ENCODE measurements at places on chromosomes 2 and 18.

- no peak for DNase-seq
Observed at GRCh38 chr2:48450256-48450655, 79.7 kb upstream of the STON1 start.

- no peak for DNase-seq
Observed at GRCh38 chr2:124995185-124995912, 970.3 kb downstream of the CNTNAP5 start.

DNA sequence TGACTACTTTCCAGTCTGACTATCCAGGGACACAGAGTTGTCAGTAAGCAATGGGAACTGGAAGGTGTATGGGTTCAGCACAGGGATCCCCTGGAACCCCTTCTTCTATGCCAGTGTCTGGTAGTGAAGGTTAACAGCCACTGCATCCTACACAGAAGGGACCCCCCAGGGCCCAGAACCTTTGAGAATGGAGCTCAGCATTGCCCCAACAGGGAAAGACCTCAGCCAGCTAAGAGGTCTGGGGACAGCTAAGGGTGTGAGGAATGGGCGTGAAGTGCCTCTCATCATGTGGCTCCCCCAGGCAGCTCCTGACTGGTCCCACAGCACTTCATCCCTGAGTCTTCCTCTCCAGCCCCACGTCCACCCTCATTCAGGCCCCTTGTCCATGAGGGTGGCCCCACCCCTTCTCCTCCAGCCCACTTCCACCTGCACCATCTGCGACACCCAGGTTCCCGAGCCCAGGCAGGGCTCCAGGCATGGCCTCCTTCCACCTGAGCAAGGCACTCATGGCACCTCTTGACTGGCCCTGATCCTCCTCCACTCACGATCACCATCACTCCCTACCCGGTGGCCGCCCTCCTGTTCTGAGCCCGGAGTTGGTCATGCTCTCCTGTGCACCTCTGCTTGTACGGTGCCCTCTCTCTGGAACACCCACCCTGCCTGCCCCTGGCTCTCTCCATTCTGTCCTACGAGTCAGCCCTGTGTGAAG is 77.1 kb downstream of the SFXN5 start:
- DNase-seq: no peak

DNA sequence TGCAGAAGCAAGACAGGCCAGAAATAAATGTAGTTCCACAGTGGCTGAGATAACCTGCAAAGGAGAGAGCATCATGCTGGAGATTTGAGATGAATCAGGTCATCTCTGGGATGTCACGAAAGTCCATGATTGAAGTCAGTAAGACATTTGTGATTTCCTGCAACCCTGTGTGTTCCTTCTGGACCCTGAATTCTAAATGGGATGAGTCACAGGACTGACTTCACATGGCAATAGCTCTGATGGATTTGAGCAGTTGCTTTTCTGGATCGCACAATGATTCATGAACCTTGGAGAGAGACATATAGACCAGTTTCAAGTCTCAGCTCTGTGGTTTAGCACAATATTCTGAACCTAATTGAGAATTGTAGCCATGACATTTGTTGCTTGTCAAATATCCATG is 102.9 kb downstream of the TSN start:
- DNase-seq: no peak

GRCh38 chr2:136121204-136121910 is 3.4 kb upstream of the CXCR4 start:
- no peak for DNase-seq

GRCh38 chr2:225104971-225105370 is 62.7 kb upstream of the DOCK10 start:
- DNase-seq: no peak

GRCh38 chr18:3120356-3120755 is 99.4 kb downstream of the MYOM1 start:
- DNase-seq: no peak

DNA sequence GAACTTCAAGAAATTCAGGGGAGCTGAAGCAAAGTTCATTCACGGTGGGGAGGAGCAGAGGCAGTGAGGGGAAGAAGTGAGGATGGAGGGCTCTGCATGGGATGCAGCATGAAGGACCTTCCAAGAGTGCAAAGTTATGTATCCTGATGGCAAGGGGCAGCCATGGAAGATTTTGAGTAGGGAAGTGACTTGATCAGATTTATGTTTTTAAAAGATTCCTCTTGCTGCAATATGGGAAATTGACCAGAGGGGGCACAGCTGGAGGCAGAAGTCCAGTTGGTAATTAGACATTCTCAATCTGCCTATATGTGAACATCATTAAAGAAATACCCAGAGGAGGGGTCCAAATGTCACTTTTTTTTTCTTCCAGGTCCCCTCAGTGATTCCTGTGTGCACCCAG is 21.5 kb upstream of the ANXA4 start:
- no peak for DNase-seq

GRCh38 chr2:231172025-231172424 is 26.4 kb upstream of the ARMC9 start:
- DNase-seq: no peak

DNA sequence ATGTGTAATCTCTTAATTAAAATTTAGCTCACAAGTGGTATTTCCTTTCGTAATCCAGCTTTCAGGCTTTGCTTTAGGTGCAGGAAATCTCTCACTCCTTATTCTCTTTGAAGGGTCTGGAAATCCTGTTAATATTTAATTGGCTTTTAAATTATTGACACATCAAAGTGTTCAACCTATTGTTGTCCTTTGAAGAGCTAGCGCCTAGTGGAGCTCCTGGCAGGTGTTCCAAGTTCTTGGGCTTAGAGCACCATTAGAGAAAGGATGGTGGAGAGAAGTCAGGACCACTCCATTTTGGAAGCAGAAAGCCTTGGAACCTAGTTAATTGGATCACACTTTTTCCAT is 92.4 kb downstream of the CABLES1 start:
- no peak for DNase-seq

DNA sequence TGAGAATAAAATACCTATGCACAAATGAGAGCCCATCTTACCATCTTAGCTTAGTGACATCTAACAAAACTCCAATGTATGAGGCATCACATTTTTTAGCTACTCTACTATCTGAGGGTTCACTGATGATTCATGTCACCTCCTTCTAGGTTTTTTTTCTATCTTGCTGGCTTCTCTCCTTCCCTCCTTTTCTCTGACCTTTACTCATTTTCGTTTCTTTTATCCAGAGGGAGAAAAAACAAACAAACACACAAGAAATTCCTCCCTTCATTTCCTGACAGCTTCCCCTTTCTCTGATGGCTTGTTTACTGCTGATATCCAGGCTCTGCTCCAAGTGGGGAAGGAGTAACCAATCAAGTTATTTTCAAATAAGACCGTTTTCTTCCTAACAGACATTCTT is 115.1 kb downstream of the UBE2E3 start:
- no peak for DNase-seq

DNA sequence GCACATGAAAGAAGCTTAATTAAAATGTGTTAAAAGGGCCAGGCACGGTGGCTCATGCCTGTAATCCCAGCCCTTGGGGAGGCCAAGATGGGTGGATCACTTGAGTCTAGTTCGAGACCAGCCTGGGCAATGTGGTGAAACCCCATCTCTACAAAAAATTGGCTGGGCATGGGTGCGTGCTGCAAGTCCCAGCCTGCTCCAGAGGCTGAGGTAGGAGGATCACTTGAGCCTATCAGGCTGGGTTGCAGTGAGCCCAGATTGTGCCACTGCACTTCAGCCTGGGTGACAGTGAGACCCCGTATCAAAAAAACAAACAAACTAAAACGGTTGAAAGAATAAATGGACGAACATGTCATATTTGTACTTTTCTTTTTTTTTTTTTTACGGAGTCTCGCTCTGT is 26.0 kb downstream of the REL start:
- DNase-seq: no peak

GRCh38 chr2:70010576-70011111 is 49.2 kb upstream of the ASPRV1 start:
- DNase-seq: no peak

DNA sequence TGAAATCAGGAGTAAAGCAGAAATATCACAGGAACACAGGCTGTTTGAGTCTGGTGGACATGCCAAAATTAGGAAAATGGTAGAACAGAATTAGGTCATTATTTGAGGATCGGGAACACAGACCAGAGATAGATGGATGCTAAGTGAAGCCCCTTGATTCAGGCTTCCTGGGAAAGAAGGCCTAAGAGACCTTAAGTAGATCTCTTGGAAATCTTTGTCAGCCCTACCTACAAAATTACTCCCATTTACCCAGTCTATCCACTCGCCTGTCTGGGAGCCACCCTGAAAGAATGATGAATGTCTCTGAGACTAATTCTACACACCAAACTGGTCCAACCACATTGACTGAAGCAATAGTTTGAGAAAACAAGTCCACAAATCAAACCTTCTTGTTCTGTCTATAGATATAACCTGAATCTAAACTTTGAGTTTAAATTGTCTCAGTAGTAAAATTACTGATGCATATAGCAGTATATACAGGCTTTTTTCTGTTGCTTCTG is 36.6 kb upstream of the TANK start:
- DNase-seq: no peak

- DNase-seq: no peak
Observed at GRCh38 chr2:38898256-38898655, 8.6 kb downstream of the ARHGEF33 start.

- no peak for DNase-seq
Observed at GRCh38 chr2:80529466-80530165, 225.1 kb upstream of the LRRTM1 start.

DNA sequence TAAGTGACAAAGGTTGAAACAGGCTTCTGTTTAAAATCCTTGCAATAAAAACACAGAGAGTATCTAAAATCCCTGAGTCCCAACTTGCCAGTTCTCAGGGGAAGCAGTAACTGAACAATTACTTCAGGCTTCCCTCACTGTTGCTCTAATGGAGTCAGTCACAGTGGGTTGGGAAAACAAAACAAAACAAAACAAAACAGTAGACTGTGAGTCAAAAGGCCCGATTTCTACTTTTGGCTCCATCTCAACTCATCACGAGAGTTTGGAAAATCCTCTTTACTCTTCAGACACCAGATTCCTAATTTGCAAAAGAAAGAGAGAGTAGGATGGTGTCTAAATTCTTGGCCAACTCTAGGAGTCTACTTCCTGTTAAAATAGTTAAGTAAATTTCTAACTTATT is 1.1 kb downstream of the FSHR start:
- no peak for DNase-seq

GRCh38 chr2:48873666-48874065 is 118.1 kb upstream of the LHCGR start:
- DNase-seq: no peak

DNA sequence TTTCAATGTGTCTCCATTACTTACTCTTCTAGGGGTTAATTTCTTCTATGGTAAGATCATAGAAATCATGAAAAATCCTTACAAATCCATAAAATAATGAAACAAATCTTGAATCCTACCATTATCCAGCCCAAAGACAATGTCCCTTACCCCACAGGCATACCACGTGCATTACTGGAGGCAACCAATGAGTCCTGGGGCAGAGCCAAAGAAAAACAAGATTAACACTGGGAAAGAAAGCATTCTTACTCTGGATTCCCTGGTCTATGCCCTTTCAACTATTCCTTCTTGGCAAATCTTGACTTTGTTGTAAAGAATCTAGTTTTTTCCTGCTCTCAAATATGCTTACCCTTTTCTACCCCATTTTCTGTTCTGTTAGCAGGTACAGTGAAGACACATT is 3.1 kb upstream of the GALNT1 start:
- DNase-seq: no peak

DNA sequence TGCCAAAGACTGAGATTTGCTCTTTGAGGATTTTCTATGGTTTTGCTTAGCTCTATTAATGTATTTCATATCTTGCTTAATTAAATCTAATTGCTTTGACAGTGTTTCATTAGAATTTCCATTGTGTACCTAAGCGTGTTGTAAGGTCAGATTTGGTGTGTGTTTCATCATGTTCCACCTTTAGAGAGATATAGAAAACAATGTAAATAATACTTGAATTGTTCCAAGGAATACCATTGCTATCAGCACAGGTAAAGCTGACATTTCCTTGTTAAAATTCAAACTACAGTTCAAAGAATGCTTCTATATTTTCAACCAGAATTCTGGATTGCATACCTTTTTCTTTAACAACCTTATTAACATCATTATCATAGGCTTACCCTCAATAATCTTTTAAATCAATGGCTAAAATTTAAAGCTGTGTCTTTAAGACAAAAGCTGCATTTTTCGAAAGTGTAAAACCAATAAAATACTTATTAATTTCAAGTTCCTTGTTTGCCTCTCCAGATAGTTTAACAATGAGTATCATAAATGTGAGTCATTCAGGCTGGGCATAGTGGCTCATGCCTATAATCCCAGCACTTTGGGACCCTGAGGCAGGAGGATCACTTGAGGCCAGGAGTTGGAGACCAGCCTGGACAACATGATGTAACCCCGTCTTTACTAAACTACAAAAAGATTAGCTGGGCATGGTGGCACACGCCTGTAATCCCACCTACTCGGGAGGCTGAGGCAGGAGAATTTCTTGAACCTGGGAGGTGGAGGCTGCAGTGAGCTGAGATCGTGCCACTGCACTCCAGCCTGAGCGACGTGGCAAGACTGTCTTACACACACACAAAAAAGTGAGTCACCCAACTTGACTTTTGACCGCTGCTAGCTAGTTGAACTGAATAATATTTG is 188.0 kb upstream of the PKDCC start:
- no peak for DNase-seq

DNA sequence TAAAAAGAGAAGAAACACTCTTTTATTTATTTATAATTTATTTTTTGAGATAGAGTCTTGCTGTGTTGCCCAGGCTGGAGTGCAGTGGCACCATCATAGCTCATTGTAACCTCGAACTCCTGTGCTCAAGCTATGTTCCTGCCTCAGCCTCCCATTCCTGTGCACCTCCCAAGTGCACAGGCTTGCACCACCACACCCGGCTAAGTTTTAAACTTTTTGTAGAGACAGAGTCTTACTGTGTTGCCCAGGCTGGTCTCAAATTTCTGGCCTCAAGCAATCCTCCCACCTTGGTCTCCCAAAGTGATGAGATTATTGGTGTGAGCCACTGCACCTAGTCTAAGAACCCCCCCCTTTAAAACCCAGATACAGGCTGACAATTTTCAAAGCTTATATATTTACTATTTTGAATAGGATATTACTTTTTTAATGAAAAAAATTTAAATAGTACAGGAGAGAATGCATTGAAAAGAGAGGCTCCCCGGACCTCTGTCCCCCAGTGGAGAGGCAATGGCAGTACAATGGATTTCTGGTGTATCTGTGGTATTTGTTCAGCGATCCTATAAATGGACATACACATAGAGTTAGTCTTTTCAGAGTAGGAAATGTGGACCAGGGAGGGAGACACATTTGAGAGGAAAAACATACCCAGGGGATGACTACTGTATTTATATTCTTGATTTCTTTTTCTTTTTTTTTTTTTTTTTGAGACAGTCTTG is 48.1 kb upstream of the CNOT11 start:
- no peak for DNase-seq

DNA sequence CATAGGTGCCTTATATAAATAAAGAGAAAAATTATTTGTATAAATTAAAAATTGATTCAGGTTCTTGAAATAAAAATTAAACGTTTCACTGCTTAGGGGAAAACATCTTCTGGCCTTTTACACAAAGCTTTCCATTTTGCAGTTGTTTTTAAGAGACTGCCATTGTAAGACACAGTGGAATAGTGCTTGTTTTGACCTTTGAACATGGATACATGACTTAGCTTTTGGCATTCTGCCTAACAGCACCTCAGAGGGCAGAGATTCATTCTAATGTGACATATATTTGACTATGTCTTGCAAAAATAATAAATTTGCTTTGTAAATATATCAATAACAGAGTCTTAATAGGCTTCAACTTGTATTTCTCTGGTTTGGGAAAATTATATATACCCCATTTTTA is 142.1 kb downstream of the SLC4A10 start:
- DNase-seq: no peak

GRCh38 chr2:8636721-8637636 is 44.9 kb upstream of the ID2 start:
- no peak for DNase-seq

GRCh38 chr2:79025421-79025820 is at the start of gene REG3G:
Gene REG3G (plus strand): TSS chr2:79025702. CDS start chr2:79026094, 392 bp downstream.
- no peak for DNase-seq

Measured in activated T-cell treated with anti-CD3 and anti-CD28 coated beads for 1 hour (primary cell).